ENCODE measurements at places on chromosomes 1 and 21.

DNA sequence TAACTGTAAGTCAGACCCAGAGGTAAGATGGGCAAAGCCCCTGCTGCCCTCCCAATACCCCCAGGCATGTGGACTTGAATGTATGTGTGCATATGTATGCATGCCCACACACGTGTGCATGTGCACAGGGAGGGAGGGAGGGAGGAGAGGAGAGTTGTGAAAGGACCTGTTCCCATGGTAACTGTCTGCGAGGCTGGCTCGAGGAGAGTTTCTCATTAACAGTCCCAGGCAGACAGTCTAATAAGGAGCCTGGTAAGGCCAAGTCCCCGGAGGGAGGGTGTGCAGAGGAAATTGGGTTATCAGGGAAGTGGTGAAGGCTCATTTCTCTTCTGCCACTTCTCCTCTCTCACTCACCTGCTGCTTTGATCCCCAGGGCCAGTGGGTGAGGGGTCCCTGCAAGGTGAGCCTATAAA, 74.9 kb downstream of the NFASC start:
- H3K27me3 ChIP-seq: peaks cover 11% of the 10 kb centered on the region
- H3K4me1 ChIP-seq: no peaks in the 10 kb centered on the region
- H3K36me3 ChIP-seq: no peaks in the 10 kb centered on the region
- no peak overlapping the region for H3K4me3 ChIP-seq
- no peak for DNase-seq

GRCh38 chr1:172801771-172802322, 142.9 kb downstream of the FASLG start:
- H3K4me1 ChIP-seq: peaks cover 7% of the 10 kb centered on the region
- H3K27ac ChIP-seq: peak overlapping the region; percentile 46
- H3K27me3 ChIP-seq: no peaks in the 10 kb centered on the region
- H3K36me3 ChIP-seq: no peaks in the 10 kb centered on the region

- no peaks in the 10 kb centered on the region for H3K36me3 ChIP-seq
- H3K27me3 ChIP-seq: no peaks in the 10 kb centered on the region
- H3K4me1 ChIP-seq: no peaks in the 10 kb centered on the region
- no peak overlapping the region for H3K27ac ChIP-seq
- no peak for DNase-seq
- no peak overlapping the region for H3K4me3 ChIP-seq
These were observed 9.0 kb upstream of the IFFO2 start for GRCh38 chr1:18965206-18966173.

DNA sequence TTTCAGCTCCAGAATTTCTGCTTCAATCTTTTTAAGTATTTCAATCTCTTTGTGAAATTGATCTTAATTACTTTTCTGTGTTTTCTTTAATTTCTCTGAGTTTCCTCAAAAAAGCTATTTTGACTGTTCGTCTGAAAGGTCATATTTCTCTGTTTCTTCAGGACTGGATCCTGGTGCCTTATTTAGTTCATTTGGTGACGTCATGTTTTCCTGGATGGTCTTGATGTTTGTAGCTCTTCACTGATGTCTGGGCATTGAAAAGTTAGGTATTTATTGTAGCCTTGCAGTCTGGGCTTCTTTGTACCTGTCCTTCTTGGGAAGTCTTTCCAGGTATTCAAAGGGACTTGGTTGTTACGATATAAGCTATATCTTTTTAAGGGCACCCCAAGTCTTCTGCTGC, 998.7 kb downstream of the NCAM2 start:
- H3K4me1 ChIP-seq: peaks cover 13% of the 10 kb centered on the region
- H3K27me3 ChIP-seq: no peaks in the 10 kb centered on the region
- no peak overlapping the region for H3K4me3 ChIP-seq
- no peak overlapping the region for H3K27ac ChIP-seq
- no peaks in the 10 kb centered on the region for H3K36me3 ChIP-seq

GRCh38 chr1:56709269-56709880, 64.3 kb downstream of the PRKAA2 start:
- no peak overlapping the region for H3K27ac ChIP-seq
- H3K4me1 ChIP-seq: no peaks in the 10 kb centered on the region
- peaks cover 10% of the 10 kb centered on the region for H3K27me3 ChIP-seq
- no peaks in the 10 kb centered on the region for H3K36me3 ChIP-seq
- no peak overlapping the region for H3K4me3 ChIP-seq

Measured in naive thymus-derived CD8-positive, alpha-beta T cell (primary cell).